ENCODE measurements at places on chromosomes 6 and 20. TPM values are rescaled to one million over a fixed set of nuclear protein-coding genes. Genes with fewer than 3 reads are reported as not detected.

GRCh38 chr20:709991-710779, 34.6 kb upstream of the SCRT2 start:
- H3K36me3 ChIP-seq: no peaks in the 10 kb centered on the region
- no peaks in the 10 kb centered on the region for H3K27me3 ChIP-seq
- peak overlapping the region; percentile 49 for H3K27ac ChIP-seq
- H3K4me3 ChIP-seq: peak overlapping the region; percentile 34
- DNase-seq: peak; percentile 82

- H3K4me1 ChIP-seq: peaks cover 2% of the 10 kb centered on the region
- H3K4me3 ChIP-seq: no peak overlapping the region
- DNase-seq: peak; percentile 87
- H3K27ac ChIP-seq: no peak overlapping the region
- H3K27me3 ChIP-seq: no peaks in the 10 kb centered on the region
These were observed 144.5 kb downstream of the CEBPB start for GRCh38 chr20:50335105-50335504.

DNA sequence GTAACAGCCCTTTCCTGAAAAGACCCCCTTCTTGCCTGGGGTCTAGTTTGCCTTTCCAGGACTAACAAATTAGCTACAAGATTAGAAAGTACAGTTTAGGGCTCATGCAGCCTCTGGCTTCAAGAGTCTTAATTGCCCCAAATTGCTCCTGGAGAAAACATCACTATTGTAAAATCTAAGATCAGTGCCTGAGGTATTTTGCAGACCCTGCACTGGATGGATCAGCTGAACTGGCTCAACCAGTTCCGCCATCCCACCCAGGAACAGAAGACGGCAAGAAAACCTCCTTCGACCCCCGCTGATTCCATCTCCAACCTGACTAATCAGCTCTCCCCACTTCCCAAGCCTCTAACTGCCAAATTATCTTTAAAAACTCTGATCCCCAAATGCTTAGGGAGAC, 236.5 kb upstream of the KCNG1 start:
- H3K27ac ChIP-seq: no peak overlapping the region
- no peaks in the 10 kb centered on the region for H3K36me3 ChIP-seq
- no peaks in the 10 kb centered on the region for H3K27me3 ChIP-seq
- H3K4me1 ChIP-seq: no peaks in the 10 kb centered on the region
- DNase-seq: no peak
- no peak overlapping the region for H3K4me3 ChIP-seq

DNA sequence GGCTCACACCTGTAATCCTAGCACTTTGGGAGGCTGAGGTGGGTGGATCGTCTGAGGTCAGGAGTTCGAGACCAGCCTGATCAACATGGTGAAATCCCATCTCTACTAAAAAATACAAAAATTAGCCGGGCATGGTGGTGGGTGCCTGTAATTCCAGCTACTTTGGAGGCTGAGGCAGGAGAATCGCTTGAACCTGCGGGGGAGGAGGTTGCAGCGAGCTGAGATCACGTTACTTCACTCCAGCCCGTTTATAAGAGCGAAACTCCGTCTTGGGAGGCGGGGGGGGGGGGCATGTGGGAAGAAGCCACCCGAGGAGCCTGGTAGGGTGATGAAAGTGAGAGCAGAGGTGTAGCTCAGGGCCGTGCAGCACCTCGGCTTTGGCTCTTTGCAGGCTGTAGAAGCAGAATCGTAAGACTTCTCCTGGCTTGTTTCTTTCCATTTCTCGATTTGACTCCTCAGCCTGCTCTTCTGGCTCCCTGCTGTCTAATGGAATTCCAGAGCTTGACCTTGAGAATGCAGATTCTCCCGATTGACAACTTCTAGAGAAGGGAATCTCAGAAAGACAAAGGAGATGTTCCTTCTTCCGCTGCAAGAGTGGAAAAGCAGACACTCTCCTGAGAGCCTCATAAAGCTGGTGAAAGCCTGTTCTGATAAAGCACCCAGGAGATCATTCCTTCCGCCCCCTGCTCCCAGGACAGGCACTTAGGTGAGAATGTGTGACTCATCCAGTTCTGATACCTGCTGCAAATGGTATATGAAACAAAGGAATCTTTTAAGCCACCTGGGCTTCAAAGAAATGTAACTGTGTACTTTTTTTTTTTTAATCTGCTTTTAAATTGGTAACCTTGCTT, 26.0 kb upstream of the PPP1R16B start:
- H3K4me1 ChIP-seq: no peaks in the 10 kb centered on the region
- H3K36me3 ChIP-seq: peaks cover 12% of the 10 kb centered on the region
- peak overlapping the region; percentile 71 for H3K4me3 ChIP-seq
- no peaks in the 10 kb centered on the region for H3K27me3 ChIP-seq

- H3K36me3 ChIP-seq: no peaks in the 10 kb centered on the region
- H3K27me3 ChIP-seq: no peaks in the 10 kb centered on the region
- H3K27ac ChIP-seq: no peak overlapping the region
- H3K4me3 ChIP-seq: no peak overlapping the region
These were observed 106.0 kb upstream of the TNFAIP3 start for GRCh38 chr6:137761072-137761471.

DNA sequence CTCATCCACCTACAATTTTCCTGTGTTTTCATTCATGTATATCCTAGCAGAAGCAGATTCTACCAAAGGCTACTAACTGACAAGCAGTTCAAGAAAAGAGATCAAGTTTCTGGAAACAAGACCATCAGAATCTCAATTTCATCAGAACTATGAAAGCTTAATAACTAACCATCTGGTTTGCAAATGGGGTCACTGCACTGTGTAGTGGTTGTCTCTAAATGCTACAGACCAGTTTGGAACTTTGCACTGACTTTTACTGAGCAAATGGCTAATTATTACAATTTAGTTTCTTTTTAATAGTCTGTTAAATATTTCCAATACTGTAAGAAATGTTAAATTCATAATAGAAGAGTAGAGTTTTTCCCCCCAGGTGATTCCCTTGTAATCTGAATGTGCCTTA, 64.5 kb downstream of the REPS1 start:
- no peak overlapping the region for H3K27ac ChIP-seq
- H3K36me3 ChIP-seq: peaks cover 35% of the 10 kb centered on the region
- H3K27me3 ChIP-seq: no peaks in the 10 kb centered on the region
- H3K4me3 ChIP-seq: no peak overlapping the region
- no peak for DNase-seq

GRCh38 chr6:82493467-82493866, 129.8 kb downstream of the TPBG start:
- no peak for DNase-seq
- H3K4me1 ChIP-seq: no peaks in the 10 kb centered on the region
- no peaks in the 10 kb centered on the region for H3K27me3 ChIP-seq
- H3K4me3 ChIP-seq: no peak overlapping the region
- H3K36me3 ChIP-seq: no peaks in the 10 kb centered on the region
- H3K27ac ChIP-seq: no peak overlapping the region

GRCh38 chr20:33322456-33322855, 39.4 kb downstream of the BPIFB1 start:
- H3K27ac ChIP-seq: no peak overlapping the region
- no peaks in the 10 kb centered on the region for H3K27me3 ChIP-seq
- no peaks in the 10 kb centered on the region for H3K4me1 ChIP-seq
- H3K36me3 ChIP-seq: no peaks in the 10 kb centered on the region
- DNase-seq: no peak
- no peak overlapping the region for H3K4me3 ChIP-seq

DNA sequence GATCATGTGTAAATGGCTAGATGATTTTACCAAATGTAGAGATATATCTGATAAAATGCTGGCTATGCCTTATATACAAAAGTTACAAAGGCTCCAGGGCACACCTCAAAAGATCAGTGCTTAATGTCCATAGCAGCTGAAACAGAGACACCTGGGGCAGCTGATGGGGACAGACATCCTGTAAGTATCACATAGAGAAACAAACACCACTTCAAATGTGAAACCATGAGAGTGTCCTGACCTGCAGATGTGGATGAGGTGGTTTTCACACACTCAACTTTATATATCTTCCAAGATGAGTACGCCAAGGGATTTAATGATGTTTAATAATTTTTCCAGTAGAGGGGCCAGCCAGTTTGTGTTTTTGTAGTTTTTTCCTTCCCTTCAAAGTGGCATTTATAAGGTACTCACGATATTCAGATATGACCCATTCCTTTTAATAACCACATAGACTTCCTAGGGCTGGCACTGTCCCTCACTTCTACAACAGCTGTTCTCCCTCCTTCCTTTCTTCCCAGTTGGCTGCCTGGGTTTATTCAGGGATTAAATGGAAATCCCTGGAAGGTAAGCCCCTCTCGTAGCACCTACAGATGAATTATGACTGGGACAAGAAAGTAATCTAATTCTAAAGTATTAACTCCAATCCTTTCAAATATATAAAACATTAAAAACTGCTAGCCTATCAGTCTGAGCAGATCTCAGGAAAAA, 50.3 kb upstream of the MCM9 start:
- no peak overlapping the region for H3K4me3 ChIP-seq
- no peaks in the 10 kb centered on the region for H3K27me3 ChIP-seq
- no peak for DNase-seq

GRCh38 chr20:61673152-61673847, 392.4 kb downstream of the TAF4 start:
- no peaks in the 10 kb centered on the region for H3K27me3 ChIP-seq
- no peaks in the 10 kb centered on the region for H3K36me3 ChIP-seq
- H3K27ac ChIP-seq: no peak overlapping the region

DNA sequence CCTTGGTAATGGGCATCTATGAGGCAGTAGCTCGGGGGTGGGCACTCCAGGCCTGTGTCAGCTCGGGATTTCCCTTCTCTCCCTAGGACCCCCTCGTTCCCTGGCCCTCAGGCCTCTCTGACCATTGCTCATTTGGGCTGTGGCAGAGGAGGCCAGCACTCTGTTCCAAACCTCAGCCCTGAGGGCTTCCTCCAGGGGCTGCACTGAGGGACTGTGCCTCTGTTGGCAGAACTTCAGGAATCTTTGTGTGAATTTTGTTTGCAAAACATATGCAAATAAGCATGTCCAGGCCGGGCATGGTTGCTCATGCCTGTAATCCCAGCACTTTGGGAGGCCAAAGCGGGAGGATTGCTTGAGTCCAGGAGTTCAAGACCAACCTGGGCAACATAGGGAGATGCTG, 11.0 kb downstream of the PACSIN1 start:
- no peaks in the 10 kb centered on the region for H3K27me3 ChIP-seq
- peak; percentile 36 for DNase-seq
- no peak overlapping the region for H3K4me3 ChIP-seq
- no peaks in the 10 kb centered on the region for H3K4me1 ChIP-seq
- no peaks in the 10 kb centered on the region for H3K36me3 ChIP-seq
- H3K27ac ChIP-seq: no peak overlapping the region

DNA sequence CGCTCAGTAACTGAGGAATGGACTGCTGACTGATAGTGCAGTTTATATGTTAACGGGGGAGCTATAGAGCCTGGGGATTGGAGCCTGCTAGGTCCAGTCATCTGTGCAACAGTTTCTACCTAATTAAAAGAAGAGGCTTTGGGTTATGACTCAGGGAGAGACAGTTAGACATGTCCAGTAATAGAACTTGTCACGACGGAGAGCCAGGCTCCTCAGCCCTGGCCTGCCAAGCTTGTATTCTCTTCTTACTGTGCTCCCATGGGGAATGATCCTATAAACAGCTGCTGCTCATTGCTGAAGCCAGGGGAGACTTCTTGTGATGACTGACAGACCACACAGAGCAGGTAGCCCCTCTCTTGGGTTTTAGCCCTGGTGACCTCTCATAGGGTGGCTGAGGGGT, 69.3 kb downstream of the SYNJ2 start:
- no peak overlapping the region for H3K4me3 ChIP-seq
- H3K4me1 ChIP-seq: no peaks in the 10 kb centered on the region
- H3K27ac ChIP-seq: no peak overlapping the region
- peaks cover 15% of the 10 kb centered on the region for H3K36me3 ChIP-seq

GRCh38 chr20:6384956-6385486, 262.2 kb upstream of the FERMT1 start:
- no peak for DNase-seq
- H3K27ac ChIP-seq: no peak overlapping the region
- peaks cover 4% of the 10 kb centered on the region for H3K4me1 ChIP-seq
- H3K4me3 ChIP-seq: no peak overlapping the region
- no peaks in the 10 kb centered on the region for H3K36me3 ChIP-seq
- H3K27me3 ChIP-seq: no peaks in the 10 kb centered on the region

GRCh38 chr6:64233746-64234145, 598.1 kb downstream of the PHF3 start:
- no peaks in the 10 kb centered on the region for H3K4me1 ChIP-seq
- H3K4me3 ChIP-seq: no peak overlapping the region
- no peak for DNase-seq

- no peaks in the 10 kb centered on the region for H3K36me3 ChIP-seq
- H3K27ac ChIP-seq: no peak overlapping the region
- no peak overlapping the region for H3K4me3 ChIP-seq
- no peaks in the 10 kb centered on the region for H3K4me1 ChIP-seq
These were observed 175.5 kb downstream of the MYLK4 start for GRCh38 chr6:2575236-2575635.

DNA sequence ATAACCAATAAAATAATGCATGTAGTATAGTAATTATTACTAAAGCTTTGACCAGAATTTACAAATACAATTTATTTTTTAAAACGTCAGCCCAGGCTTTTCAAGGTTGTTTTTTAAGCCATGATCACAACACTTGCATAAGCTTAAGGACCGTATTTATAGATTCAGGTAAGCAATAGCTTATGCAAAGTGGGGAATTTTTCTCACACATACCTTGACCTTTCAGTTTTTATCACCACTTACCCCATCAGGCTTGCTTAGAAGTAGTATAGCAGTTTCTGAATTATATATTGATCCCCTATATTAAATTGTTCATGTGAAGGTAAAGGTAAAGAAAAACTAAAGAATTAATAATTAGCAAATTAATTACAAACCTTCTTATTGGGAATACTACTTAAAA, 232.3 kb upstream of the FKBP1C start:
- DNase-seq: no peak
- no peaks in the 10 kb centered on the region for H3K4me1 ChIP-seq
- no peaks in the 10 kb centered on the region for H3K36me3 ChIP-seq
- H3K4me3 ChIP-seq: no peak overlapping the region
- H3K27me3 ChIP-seq: no peaks in the 10 kb centered on the region
- no peak overlapping the region for H3K27ac ChIP-seq

- no peaks in the 10 kb centered on the region for H3K4me1 ChIP-seq
- peak; percentile 13 for DNase-seq
- no peak overlapping the region for H3K4me3 ChIP-seq
- no peak overlapping the region for H3K27ac ChIP-seq
- no peaks in the 10 kb centered on the region for H3K36me3 ChIP-seq
- H3K27me3 ChIP-seq: no peaks in the 10 kb centered on the region
These were observed 523.2 kb upstream of the JARID2 start for GRCh38 chr6:14722704-14723103.

- H3K36me3 ChIP-seq: peaks cover 60% of the 10 kb centered on the region
- no peak overlapping the region for H3K27ac ChIP-seq
- no peak for DNase-seq
- no peaks in the 10 kb centered on the region for H3K27me3 ChIP-seq
These were observed 68.1 kb downstream of the ITCH start for GRCh38 chr20:34431168-34431567.

GDAP1L1 gene
- not detected for total RNA-seq

TRMT6 gene
- 19.1 TPM for total RNA-seq

BRD2 gene
- 184 TPM for total RNA-seq

FAXC gene
- total RNA-seq: 19.5 TPM

ENPP3 gene
- not detected for total RNA-seq

TRIM31 gene
- not detected for total RNA-seq

FRK gene
- total RNA-seq: 1.4 TPM

GPR6 gene
- not detected for total RNA-seq

CST4 gene
- 0.95 TPM for total RNA-seq

TCP11 gene
- total RNA-seq: not detected

IMPG1 gene
- not detected for total RNA-seq

UCKL1 gene
- 44.4 TPM for total RNA-seq

Data from endodermal cell (in vitro differentiated cells).